ENCODE measurements at places on chromosomes 12 and 14. TPM values are rescaled to one million over a fixed set of nuclear protein-coding genes. Genes with fewer than 3 reads are reported as not detected.

DNA sequence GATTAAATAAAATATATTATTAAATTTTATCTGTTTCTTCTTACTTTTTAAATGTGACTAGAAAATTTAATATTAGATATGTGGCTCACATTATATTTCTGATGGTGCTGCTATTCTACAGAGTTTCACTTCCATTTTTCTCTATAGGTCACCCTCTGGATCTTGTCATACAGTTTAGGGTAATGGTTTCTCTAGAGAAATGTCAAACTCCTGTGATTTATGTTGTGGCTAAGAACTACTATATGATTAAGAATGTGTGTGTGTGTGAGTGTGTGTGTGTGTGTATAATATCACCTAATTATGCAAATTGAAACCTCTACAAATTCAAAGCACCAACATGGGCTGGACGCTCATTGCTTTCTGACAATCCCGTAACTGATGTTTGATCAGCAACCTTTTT is 325.9 kb downstream of the ADAMTS20 start:
- no peak for DNase-seq

DNA sequence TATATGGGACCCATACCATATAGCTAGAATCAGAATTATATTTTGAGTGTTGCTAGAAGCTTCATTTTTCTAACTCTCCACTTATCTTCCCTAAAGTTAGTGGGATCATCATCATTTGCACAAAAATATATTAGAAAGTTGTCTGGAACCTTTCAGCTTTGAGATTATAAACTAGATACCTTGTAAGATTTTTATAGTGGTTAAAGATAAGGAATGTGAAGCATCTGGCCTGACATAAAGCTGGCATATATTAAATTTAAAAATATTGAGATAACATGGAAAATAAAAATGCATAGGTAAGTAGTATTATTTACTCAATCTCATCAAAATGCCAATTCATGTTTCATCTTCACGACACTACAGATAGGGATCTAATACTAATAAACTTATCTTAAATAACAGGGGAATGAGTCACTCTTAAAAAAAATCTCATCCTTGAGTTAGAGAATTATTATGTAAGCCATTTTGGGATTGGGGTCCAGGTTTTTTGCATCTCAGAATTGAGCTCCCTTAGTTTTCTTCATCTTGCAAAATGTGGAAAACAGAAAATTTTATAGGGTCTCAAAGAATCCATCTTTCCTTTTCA is 318.5 kb downstream of the KCNC2 start:
- DNase-seq: no peak

DNA sequence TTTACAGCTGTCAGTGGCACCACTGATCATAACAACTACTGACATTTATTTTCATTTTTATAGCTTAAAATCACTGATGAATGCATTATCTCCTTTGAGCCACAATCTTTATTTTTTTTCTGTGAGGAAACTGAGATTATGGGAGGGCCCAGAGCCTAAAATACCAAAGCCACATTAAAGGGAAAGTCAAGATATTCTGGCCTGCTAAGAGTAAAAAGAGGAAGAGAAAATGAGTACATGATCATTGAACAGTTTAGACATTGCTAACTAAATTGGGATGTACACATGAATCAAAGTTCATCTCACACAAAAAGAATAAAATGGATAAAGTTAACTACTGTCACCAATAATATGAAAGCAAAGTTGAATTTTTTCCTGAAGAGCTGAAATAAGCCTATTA is 170.5 kb upstream of the GARIN2 start:
- DNase-seq: no peak

DNA sequence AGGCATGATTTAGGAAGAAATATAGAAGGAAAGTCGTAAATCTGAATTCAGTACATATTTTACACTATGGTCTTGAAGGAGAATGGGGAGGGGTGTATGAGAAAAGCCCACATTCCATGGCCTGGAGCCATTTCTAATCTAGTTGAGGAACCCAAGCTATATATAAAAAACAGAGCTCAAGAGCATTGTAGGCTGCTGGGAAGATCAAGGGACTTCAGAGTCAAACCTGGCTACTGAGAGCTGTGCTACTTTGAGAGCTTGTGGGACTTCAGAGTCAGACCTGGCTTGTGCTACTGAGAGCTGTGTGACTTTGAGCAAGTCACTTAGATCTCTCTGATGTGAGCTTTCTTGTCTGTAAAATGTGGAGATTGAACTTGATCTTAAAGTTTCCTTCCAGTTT is 58.7 kb downstream of the TBK1 start:
- no peak for DNase-seq

- DNase-seq: no peak
Observed at GRCh38 chr14:101870273-101870939, 94.0 kb upstream of the DYNC1H1 start.

- no peak for DNase-seq
Observed at GRCh38 chr14:77883847-77884238, 83.9 kb downstream of the ADCK1 start.

DNA sequence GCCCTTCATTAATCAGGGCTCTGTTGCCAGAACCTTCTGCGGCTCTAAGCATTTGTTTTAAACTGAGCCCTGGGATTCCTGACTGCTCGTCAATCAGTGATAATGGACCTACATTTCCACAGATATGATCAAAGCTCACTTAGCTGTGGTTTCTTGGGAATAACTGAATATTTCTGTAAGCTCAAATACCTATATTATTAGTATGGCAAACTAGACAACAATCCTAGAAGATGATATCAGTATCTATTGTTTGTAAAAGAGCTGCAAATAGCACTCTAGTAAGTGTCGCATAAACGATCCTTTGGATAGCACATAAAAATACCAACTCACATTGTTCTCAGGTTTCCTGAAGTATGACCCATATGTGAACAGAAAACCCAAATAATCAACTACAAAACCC is 150.4 kb downstream of the PPM1H start:
- no peak for DNase-seq

DNA sequence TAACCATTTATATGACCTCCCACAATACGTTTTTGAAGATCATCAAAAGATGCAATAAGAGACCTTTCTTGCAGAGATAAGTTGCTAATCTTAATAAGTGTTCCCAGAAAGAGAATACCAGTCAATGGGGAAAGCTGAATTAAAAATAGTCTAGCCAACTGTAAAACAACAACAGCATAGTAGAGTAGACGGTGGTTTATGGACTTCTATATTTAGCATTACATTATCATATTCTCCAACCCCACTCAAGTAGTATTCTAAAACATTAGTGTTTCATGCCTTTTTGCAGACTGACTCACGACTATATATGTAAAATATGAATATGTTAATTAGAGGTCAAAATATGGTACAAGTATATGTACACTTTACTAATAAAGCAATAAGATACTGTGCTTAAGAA is 218.9 kb downstream of the MED13L start:
- DNase-seq: no peak

Gene TAS2R46
- total RNA-seq: not detected

Gene KRT6C
- total RNA-seq: not detected

Gene TRHDE
- 1.2 TPM for total RNA-seq

Gene CAPZA3
- total RNA-seq: not detected

Gene INHBC
- not detected for total RNA-seq

Gene RNASE3
- not detected for total RNA-seq

Gene GOLT1B
- 77.0 TPM for total RNA-seq
